ENCODE measurements at places on chromosomes 6 and 20.

DNA sequence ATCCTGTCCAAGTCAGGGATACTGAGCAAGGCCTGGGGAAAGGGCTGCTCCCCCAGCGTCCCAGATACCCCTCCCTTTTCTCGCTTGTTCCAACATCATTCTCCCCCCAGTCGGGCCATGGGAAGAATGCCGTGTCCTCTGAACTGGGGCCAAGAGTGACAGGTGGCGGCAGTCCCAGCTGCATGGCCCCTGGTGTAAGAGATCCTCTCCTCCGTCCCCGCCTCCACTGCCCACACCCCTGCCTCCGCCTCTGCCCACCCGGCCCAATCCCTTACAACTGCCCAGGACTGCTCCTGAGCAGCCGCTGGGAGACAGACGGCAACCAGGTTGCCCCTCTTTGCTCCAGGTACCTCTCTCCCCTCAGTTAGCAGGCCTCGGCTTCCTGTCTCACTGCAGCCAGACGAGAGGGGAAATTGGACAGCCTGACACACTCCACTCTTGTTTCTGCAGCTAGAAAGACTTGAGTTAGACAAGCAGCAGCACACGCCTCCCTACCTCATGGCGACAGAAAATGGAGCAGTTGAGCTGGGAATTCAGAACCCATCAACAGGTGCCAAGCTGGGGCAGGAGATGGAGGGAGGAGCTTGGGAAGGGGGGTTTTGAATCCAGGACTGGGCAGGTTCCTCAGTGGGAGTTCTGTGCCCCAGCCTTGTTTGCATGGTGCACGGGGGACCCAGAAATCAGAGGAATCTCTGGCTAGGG lies at the start of gene MYLK2:
Gene MYLK2 (plus strand): TSS at position 274 of the 702 bp plus-strand sequence. CDS start 225 bp downstream, at position 499.
- no peak for DNase-seq

GRCh38 chr20:33640287-33640686 lies 21.8 kb upstream of the C20orf144 start:
- DNase-seq, result no peak

- no peak for DNase-seq
Measured at GRCh38 chr6:149806127-149806526, 56.6 kb downstream of the PCMT1 start.

- DNase-seq, result no peak
Measured at GRCh38 chr6:74256781-74257180, 560.8 kb downstream of the CD109 start.

GRCh38 chr6:160973311-160974250 lies 18.0 kb upstream of the MAP3K4 start:
- no peak for DNase-seq

DNA sequence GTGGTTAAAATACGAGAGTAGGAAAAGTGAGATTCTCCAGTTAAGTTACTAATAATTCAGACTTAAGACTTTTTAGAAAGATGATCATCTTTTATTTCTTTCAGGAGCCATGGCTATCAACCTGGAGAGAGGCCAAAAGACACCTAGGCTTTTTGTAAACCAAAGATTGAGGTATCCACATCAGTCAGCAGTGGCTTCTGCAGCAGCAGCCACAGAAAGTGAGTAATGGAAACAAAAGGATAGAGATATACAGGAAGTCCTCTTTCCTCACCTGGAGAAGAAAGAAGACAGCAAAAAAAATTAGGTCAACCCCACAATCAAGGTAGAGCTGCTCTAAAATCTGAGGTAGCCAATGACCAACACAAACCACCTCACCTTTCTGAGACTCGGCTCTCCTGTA lies 22.7 kb upstream of the TRIM39 start:
- no peak for DNase-seq

DNA sequence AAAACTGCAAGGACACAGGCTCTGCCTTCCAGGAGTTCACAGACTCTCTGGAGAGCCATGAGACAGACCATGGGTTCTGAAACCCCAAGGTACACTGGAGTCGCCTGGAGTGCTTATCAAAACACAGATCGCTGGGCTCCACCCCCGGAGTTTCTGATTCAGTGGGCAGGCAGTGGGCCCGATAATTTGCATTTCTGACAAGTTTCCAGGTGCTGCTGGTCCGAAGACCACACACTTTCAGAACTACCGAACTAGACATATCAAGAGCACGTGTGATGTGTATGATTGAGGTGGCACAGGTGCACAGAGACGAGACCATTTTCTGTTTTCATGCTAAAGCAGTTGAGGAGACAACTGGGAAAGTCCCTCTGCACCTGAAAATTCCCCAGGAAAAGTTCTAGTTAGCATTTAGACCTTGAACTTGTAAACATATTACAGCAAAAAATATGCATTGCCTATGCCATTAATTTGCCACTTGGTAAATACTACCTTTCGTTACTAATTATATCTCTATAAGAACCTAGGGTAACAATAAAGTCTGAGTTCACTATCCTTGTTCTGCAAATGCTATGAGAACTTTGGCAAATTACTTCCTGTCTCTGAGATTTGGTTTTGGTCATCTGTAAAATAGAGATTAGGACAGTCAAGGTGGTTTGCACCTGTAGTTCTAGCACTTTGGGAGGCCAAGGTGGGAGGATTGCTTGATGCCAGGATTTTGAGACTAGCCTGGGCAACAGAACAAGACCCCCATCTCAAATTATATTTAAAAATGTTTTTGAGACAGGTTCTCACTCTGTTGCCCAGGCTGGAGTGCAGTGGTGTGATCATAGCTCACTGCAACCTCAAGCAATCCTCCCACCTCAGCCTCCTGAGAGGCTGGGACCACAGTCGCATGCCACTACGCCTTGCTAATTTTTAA lies 14.3 kb upstream of the PIM1 start:
- DNase-seq, result no peak

All from omental fat pad (tissue), 4 donors.